ENCODE measurements at places on chromosomes 7 and 10.

- no peak for DNase-seq
Observed at GRCh38 chr10:32156031-32156495, 99.8 kb upstream of the KIF5B start.

DNA sequence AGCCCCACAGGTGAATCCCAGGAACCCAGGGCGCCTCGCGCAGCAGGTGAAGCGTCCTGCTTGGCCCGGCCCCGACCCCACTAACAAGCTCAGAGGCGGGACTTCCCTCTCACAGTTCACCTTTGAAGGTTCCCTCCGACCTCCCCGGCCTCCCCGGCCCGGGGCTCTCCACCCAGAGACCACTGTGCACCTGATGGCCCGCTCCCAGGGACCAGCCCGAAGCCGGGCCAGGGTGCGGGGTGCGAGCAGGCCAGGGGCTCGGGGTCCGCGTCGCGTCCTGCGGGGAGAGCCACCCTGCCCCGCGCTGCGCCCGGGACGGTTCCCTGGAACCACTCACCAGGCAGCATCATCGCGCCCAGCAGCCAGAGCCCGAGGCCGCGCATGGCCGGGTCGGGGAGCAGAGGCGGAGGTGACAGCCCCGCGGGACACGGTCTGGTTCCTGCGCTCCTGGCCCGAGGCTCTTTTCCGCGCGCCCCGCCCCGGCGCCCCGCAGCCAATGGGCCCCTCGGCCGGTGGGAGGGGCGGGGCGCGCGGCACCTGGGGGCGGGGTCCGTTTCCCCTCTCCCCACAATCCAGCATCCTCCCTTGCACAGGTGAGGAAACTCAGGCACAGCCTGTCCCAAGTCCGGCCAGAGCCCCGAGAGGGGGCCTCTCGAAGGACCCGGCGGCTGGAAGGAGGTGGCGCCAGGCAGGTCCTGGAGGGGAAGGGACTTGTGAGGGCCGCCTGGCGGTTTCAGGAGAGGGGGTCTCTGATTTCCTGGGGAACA lies at the start of gene ADAM8:
ADAM8 (minus strand) TSS at position 434 of the 767 bp plus-strand sequence; CDS start at position 383, 51 bp downstream.
- no peak for DNase-seq

- no peak for DNase-seq
Observed at GRCh38 chr10:81472927-81473470, 402.0 kb upstream of the NRG3 start.

DNA sequence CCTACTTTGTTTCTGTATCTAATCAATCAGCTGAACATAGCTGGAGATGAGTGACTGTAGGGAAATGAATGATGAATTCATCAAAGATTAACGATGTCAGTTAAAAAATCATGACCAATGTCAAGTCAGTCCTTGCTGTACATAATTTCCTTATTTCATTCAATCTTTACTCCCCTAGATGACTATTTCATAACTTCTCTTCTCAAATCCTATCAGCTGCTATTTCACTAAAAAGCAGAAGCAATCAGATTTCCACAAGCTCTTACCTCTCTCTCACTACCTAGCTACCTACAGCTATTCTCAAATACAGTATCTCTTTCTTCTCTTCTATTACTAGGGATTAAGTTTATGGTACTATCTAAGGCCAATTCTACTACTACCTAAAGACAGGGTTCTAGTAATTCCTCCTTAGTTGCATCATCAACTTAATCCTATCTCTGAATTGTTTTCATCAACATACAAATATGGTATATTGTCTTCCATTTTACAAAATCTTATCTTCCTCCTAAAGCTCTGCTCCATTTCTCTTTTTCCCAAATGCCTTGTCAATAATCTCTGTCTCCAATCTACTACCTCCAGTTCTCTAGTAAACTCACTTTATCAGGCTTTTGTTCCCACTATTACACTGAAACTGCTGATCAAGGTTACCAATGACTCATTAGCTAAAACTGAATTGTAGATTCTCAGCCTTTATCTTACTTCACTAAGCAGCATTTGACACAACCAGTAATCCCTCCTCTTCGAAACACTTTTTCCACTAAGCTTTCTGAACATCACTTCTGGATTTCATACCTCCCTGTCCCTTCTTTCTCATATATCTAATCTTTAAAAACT lies 28.4 kb downstream of the JMJD1C start:
- no peak for DNase-seq

- DNase-seq = peak; percentile 91
Observed at GRCh38 chr10:97888641-97889262, 39.1 kb downstream of the GOLGA7B start.

DNA sequence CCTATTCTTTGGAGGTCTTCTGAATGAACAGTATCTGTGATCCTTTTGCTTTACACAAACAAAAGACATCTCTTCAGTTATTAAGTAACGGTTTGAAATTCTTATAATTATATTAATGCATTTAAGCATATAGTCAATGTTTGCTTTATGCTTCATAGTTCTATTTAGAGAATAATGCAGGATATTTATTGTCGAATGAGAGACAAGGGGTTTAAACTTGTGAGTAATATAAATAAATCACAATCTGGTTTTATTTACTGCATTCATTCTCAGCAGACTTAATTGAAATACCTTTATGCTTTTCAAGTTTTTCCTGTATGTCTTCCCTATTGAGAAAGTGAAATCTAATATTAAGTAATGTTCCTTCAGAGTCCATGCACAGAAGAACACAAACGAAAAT lies 149.5 kb upstream of the LRRN3 start:
- DNase-seq = no peak

DNA sequence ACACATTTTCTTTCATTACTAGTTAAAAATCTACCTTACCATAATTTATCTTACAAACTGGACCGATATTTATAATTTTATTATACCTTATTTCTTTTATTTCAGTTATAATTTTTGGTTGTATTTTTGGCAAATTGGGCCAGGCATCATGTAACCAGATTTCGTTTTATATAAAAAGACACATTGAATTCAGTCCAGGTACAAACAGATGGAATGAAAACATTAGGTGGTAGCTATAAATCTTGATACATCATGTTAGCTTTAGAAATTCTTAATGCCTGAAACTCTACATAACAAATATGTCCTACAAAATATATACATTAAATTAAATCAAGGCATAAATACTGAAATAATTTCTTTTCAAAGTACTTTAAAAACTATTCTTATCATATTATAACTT lies 73.1 kb downstream of the SLC13A1 start:
- DNase-seq = no peak

- no peak for DNase-seq
Observed at GRCh38 chr7:67589183-67589582, 592.5 kb downstream of the TYW1 start.

DNA sequence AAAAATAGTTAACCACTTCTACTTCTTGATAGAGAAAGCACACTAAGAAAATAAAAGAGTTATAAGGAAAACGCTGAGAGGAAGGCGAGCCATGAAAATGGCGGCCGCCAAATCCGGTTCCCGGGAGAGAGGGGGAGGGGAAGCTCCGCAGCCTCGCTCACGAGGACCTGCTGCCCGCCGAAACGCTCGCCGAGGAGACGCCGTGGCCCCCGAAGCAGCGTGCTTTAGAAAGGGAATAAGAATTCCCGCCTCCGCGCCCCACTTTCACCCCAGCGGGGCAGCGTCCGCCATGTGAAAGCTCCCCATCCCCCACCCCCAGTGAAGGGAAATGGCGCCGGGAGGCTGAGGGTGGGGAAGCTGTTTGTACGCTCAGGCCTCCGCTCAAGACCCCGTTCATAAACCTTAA lies 505 bp downstream of the HNRNPA2B1 start:
- peak; percentile 59 for DNase-seq

- DNase-seq = peak; percentile 52
Observed at GRCh38 chr7:135736586-135737305, 8.8 kb upstream of the SLC13A4 start.

DNA sequence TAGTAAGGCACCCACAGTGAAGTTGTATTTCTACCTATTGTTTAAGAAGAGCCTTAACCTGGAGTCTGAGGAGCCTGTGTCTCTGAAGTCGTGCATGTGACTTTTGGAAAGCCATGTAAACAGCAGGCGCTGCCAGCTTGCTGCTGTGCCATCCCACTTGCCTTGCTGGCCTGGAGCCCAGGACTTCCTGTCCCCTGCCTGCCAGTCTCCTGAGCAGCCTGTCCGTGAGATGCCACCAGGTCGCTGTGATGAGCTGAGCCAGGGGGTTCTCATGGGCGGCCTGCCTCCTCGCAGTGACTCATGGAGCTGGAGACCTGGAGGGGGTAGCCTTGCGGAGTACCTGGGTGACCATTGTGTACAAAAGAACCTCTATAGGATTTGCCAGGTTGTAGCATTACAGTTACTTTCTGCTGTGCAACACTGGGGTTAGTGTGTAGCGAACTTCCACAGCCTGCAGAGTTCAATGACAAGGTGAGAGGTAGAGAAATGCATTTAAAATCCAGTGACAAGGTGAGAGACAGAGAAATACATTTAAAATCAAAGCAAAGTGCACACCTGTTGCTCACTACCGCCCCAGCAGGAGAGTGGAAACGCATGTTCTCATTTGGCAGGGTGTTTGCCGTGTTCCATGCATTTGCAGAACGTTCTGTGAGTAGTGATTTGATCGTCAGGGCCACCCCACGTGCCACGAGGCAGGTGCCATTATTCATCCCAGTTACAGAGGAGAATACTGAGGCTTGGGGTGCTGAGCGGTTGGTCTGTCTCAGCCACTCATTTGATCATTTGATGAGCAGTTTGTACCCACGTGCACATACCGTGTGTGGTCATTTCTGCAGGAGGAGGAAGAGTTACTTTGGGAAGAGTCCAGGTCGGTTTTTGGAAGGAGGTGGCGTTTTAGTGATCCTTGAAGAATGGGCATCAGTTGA lies 36.6 kb upstream of the BHLHA15 start:
- DNase-seq = no peak

DNA sequence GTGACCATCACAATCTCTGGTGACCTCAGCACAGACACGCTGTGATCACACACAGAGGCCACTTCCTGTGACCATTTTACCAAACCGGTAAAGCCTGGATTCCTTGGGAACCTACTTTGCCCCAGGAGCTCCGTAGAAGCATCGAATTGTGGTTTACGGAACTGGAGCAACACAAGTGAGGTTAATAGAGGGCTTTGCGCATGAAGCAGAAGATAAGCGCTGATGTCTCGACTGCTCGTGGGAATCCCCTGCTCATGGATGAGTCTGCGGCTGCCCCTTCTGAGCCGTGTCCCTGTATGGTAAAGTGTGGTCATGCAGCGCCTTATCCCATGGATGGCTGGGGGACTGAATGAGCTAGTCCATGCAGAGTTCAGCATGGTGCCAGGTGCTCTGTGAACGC lies 53.6 kb downstream of the VIPR2 start:
- no peak for DNase-seq

DNA sequence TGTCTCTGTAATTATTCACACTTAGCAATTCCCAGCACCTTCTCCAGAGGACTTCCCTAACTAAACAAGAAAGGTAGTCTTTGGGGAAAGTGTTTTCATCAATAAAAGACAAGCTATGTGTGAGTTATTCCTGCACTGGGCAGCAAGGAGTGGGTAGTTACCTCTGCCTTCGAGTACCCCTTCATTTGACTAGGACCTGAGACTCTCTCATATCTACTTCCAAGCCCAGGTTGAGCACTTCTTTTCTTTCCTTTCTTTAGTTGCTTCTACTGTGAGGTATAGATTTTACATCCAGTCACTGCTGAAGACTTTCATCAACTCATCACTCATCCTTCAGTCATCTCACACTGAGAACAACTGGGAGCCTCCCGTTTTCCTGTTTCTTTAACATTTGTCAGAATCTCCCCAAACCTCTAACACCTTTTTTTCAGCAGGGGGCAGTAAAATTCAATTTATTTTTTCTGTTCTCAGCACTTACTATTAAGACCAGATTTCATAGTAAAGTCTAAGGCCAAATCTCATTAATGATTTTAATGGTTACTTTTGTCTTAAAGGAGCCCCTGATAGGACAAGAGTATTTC lies 80.1 kb upstream of the PRSS1 start:
- DNase-seq = no peak

DNA sequence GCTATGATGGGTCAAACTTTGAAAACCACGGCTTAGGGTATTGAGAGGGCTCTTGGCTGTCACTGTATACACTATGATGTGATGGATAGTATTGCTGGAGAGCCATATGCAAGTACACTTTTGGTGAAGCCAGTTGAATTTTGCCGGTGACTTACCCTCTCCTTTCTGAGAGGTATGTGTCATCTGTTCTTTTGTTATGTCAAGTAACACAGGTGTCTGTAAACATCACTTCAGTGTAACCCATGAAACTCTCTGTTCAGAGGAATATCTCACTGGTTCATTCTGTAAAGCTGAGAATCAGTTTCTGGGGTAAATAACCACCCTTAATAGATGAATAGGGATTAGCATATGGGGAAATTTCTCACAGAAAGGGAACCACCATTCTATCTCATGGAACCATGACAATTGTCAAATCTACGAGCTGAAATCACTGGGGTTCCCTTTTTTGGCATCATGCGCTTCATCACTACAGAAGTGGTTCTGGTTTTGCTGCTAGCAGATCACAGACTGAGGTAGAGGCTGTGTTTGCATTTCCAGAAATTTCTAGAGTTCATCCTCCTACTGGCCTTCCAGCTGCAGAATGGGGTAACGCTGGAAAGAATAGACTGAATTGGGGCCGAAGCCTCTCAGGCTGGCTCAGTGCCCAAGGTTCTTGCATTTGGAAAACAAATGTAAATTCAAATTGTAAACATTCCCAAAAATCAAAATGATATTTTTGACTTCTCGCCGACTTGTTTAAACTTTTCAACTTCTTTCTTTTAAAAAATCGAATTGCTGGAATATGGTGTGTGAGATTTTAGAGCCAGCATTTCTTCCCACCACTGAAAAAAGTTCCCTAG lies 83.3 kb upstream of the CREB5 start:
- no peak for DNase-seq

GRCh38 chr10:6781133-6781770 lies 201.2 kb upstream of the PRKCQ start:
- no peak for DNase-seq

DNA sequence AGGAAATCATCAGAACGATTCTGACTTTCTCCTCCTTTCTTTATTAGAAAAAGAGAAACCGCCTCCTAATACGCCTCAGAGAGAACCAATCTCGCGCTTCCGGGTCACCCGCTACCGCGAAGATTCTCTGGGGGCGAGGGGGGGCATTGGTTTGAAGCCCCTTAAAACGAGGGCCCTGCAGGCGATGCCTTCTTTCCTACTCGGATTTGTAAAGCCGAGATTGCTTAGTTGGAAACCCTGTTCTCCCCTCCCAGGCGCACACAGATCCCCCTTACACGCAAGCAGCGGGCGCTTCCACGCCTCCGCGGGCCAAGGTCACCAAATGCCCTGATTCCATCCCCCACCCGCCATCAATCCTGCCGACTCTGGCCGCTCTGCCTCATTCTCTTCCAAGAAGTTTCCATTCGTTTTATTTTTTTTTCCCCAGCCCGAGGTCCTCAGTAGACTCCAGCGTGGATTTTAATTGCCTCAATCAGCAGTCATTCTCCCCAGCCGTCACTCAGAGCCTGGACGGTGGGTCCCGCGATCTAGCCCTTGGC lies 1.1 kb upstream of the GAD2 start:
- DNase-seq = no peak

- no peak for DNase-seq
Observed at GRCh38 chr7:30688718-30689221, 6.5 kb upstream of the CRHR2 start.

Measured in MG63 (cell line).